Central memory CD4-positive, alpha-beta T cell (primary cell): ENCODE measurements at places on chromosomes 1 and 21.

DNA sequence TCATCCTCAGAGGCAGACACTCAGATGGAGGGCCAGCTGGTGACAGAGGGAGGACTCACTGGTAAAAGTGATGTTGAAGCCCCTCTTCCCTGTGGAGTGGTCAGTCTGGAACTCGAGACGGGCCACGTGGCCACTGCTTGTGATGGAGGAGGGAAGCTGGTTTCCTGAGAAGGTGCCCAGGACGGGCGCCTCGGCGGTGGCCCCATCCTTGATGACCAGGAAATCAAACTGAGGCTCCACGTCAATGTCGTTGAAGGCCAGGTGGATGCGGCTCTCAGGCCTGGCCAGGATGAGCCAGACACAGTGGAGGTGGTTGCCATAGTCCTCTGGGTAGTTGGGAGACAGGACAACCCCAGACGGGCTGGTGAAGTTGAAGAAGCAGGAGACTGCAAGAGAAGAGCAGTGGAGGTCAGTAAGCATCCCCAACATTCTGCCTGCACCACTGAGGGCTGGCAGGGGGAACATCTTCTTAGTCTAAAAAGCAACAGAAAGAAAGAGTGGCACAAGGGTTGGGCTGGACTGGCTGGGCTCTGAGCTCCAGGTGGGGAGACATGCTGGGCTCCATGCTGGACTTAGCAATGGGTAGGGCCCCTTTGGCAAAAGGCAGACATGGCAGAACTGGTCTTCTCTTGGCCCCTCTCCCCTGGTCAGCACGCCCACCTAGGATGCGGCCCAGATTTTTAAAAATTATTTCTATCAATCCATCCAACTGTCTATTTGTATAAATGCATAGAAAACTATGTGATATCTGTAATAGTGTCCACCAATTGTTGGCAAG, 120.5 kb upstream of the HMGB4 start:
- DNase-seq = no peak

DNA sequence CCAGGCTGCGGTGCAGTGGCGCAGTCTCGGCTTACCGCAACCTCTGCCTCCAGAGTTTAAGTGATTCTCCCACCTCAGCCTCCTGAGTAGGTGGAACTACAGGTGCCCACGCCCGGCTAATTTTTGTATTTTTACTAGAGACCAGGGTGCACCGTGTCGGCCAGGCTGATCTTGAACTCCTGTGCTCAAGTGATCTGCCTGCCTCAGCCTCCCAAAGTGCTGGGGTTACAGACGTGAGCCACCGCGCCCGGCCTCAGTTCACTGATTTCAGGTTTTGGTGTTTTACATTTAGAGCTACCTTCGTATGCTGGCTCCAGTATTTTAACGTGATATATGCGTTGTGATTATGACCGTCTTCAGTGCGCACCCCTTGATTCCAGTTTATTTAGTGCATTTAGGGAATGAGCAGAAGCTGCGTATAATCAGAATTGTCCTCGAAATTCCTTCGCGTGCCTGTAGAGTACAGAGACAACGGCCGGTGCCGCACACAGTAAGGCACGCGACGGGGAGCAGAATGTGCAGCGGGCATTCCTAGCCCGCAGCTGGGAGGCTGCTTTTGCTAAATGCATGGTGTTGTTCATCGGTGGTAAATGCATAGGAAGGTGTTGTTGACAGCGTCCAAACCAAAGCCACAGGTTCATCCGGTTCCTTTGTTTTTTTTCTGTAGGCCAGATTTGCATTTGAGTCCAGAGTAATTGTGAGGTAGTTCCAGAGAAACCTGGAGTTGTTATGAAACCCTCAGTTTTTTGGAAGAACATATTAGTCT, 48.9 kb upstream of the DIP2A start:
- DNase-seq = no peak

- no peak for DNase-seq
These were observed 53.1 kb downstream of the NAV1 start for GRCh38 chr1:201591981-201592380.

GRCh38 chr1:14517841-14518180, 80.7 kb upstream of the KAZN start:
- no peak for DNase-seq

DNA sequence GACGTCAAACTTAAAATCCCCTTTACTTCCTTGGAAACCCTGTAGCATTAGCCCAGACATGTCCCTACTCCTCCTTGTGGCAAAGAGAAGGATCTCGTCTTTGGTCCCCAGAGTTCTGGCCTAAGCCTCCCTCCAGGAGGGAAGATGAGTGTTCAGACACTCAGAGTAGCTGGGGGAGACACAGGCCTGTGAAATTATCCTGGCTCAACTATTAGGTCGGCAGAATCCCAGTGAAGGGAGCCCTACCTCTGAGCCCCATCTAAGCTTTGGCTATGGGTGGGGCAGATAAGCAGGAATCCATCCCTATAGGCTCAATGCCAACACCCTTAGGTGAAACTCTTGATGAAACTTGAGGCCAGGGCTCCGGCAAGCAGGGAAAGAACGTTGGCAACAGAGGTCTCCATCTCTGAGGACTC, 1.7 kb upstream of the SFN start:
- no peak for DNase-seq

DNA sequence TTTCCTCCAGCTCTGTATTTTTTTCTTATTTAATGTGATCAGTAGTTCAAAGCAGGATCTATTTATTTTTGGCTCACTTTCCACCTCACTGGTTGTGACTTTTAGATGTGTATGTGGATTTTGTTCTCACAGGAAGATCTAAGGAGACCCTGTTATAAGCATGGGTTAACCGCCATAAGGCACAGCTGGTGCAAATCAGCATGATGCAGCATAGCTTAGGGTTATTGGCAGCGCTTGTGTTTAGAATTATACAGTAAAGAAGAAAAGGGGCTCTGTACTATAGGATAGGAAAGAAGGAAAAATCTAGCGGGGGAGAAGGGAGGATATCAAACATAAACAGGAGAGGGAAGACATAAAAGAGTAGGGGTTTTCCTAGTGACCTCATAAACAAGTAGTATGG, 26.9 kb upstream of the RGL1 start:
- no peak for DNase-seq

DNA sequence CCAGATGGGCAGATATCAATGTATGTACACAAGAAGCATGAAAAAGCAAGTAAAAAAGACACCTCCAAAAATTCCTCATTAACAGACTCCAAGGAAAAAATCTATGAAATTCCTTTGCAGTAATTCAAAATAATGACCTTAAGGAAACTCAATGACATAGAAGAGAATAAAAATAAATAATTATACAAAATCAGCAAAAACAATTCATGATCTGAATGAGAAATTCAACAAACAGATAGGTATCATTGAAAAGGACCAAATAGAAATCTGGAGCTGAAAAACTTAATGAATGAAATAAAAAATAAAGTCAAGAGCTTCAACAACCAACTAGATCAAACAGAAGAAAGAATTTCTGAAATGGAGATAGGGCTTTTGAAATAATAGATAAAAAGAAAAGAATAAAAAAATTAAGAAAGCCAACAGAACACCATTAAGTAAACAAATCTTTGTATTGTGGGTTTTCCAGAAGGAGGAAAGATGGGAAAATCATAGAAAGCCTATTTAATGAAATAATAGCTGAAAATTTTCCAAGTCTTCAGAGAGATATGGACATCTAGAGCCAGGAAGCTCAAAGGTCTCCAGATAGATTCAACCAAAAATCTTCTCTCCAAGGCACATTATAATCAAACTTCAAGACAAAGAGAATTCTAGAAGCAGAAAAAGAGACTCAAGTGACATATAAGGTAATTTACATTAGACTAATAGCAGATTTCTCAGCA, 52.0 kb upstream of the KCNK1 start:
- no peak for DNase-seq

DNA sequence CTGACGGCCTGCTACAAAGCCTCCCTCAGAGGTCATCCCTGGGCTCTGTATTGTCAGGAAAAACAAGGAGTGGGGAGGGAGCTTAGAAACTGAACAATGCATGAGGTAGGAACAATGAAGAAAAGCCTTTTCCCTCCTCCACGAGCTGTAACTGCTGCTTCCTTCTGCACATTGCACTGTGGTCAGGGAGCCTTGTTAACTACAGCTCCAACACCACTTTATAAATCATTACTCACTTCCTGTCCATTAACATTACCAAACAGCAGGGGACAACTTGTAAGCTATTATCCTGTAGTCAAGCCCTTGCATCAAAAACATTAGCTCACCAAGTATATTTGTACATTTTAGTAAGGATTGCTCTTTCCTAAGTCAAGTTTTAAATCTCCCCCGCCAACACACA, 336.0 kb upstream of the NR5A2 start:
- DNase-seq = no peak

DNA sequence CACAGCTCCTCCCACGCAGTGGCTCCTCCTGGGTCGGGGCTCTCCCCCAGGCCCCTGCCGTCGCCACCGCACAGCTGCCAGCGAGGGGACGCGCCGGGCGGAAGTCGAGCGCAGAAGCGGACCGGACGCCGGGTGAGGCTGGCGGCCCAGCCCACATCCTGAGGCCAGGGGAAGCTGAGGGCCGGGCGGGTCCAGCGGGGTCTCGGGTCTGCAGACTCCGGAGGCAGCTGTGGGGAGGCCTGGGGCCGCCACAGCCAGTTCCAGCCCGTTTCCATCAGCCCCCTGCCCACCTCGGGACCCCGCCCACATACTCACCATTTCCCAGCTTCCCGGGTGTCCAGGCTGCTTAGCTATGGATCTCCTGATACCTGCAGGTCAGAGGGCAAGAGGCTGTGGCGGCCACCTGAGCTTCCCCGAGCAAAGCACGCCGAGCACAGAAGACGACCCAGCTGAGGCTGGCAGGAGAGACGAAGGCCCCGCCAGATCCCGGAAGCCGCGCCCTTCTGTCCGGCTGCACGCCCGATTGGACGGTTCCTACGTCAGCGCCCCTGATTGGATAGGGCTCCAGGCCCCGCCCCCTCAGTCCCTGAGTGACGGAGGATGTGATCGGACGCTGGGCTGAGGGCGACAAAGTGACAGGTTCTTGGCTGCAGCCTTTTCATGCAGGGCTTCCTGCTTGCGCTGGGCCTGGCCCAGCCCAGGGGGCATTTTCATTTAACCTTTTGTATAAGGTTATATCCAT, 38.7 kb upstream of the ZNF124 start:
- peak; percentile 91 for DNase-seq

DNA sequence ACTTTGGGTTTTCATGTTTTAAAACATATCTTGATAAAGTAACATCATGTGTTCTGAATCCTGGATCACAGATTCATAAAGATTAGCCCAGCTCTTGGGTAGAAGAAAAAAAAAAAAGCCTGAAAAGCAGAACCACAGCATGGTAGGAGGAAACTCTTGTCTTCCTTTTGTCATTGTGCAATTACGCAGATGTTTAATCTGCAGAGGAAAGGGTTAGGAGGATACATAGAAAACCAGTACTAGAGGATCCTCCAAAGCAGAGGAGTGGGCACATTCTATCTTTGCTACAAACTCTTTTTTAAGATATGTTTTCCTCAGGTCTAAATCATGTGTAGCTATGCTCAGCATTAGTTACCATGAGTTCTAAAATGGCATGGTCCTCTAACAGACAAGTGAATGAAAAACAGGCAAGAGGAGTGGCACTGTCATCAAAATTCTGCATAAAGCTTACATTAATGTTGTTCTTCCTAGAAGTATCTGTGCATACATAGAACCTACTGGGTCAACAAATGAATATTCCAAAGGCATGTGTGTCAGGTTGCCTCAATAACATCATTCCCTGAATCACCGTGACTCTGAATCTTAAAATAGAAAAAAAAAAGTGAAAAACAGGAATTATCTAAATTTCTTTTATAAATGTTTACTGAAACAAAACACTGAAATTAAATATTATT, 107.0 kb downstream of the NME7 start:
- DNase-seq = no peak

DNA sequence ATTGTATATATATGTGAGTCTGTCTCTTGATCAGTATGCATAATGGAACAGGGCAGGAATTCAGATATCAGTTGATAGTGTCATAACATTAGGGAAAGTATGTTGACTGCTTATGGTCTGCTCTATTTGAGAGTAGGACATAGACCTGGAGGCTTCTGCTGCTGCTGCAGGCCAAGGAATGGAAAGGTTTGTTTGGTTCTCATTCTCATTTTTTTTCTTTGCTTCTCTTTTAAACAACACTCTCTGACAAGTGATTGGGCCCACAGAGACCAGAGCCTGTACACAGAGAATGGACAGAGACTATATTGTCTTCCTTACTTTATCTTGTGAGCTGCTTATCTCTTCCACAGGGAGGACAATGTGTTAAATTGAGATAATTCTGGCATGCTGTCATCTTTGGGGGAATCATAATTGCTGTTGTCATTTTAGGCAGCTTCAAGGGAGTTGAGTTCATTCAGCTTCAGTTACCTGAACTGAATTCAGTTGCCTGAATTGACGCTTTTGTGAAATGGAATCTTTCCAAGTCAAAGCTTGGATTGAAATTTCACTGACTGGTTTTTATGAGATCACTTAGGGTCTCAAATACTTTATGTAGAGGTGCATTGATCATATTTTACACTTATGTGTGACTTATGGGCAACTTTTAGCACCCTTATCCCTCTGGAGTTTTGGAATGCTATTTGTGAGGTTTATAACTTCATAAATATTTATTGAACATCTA, 16.9 kb downstream of the CAP1 start:
- DNase-seq = no peak

- DNase-seq = no peak
These were observed 58.1 kb downstream of the CACNA1E start for GRCh38 chr1:181541458-181541857.

- DNase-seq = no peak
These were observed 162.9 kb upstream of the FGGY start for GRCh38 chr1:59133997-59134396.
